Nucleus accumbens (tissue), 56 donors: ENCODE measurements at places on chromosomes 4 and X.

- DNase-seq, result peak; percentile 95
Observed at GRCh38 chr4:169619958-169620879, at the start of gene CLCN3. Gene CLCN3 (plus strand): TSS chr4:169620578. CDS start chr4:169635929, 15,351 bp downstream.

- DNase-seq, result no peak
Observed at GRCh38 chrX:130296743-130297142, 28.0 kb upstream of the ZNF280C start.

DNA sequence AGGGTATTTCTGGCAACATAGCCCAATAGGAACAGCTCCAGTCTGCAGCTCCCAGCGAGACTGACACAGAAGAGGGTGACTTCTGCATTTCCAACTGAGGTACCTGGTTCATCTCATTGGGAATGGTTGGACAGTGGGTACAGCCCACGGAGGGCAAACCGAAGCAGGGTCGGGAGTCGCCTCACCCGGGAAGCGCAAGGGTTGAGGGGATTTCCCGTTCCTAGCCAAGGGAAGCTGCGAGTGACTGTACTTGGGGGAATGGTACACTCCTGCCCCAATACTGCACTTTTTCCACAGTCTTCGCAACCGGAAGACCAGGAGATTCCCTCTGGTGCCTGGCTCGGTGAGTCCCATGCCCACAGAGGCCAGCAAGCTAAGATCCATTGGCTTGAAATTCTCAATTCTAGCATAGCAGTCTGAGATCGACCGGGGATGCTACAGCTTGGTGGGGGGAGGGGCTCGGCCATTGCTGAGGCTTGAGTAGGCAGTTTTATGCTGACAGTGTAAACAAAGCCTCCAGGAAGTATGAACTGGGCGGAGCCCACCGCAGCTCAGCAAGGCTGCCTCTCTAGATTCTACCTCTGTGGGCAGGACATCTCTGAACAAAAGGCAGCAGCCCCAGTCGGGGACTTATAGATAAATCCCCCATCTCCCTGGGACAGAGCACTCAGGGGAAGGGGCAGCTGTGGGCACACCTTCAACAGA, 14.0 kb upstream of the ADAD1 start:
- DNase-seq, result no peak

DNA sequence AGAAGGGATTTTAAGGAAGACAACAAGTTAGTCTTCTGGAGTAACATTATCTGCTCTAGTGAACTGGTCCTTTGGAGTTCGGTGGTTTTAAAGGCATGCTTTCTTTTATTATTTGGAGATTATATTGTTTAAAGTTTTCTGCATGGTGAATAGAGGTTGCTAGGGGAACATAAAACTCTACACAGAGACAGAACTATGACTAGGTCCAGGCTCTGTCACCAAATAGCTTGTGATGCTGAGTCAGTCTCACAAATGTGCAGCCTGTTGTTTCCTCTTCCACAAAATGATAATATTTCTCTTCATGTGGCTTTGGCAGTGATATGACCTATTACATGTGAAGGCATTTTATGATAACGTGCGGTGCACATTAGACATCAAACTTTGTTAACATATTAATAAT, 132.6 kb downstream of the PACRGL start:
- DNase-seq, result no peak

- no peak for DNase-seq
Observed at GRCh38 chr4:154466336-154466735, 25.3 kb downstream of the DCHS2 start.

DNA sequence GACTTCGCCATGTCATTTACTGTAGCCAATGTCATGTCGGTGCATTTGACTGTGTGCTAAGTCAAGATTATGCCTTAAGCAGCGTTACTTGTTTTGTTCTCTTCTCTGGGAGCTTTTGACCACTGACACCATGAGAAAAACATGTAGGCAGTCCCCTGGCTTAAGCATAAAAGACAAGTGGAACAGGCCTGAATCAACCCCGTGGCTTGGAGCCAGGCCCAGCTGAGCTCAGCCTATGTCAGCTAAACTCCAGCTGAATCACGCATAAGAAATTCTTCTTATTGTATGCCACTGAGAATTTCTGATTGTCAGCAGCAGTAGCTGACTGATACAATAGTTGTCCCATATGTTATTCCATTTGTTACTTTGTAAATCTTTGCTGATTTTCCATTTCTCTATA, 261.9 kb downstream of the CBLL2 start:
- DNase-seq, result no peak

- DNase-seq, result no peak
Observed at GRCh38 chrX:39477762-39478120, 620.0 kb downstream of the BCOR start.

GRCh38 chrX:46912603-46913491, 626 bp downstream of the JADE3 start:
- peak; percentile 2 for DNase-seq

- DNase-seq, result no peak
Observed at GRCh38 chr4:90095000-90095399, 32.2 kb upstream of the CCSER1 start.

- no peak for DNase-seq
Observed at GRCh38 chr4:88043586-88044340, 36.3 kb downstream of the PKD2 start.

- no peak for DNase-seq
Observed at GRCh38 chrX:134566506-134566905, 91.8 kb downstream of the PLAC1 start.

GRCh38 chr4:123406872-123407271, 10.3 kb downstream of the SPRY1 start:
- no peak for DNase-seq

DNA sequence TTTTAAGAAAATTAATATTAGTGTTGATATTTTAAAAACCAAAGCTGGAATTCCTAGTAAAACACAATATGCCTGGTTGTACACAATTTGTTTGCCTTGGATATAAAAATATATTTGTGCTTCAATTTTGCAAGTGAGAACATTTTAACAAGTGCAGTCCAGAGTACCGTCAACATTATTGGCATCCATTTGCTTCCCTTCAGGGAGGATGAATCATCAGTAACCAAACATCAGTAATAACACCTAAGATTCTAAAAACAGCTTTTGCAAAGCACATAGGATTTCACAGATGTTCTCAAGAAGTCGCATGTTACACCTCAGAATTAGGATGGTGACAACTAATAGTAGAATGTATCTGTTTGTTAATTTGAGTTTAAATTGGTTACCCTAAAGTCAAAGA, 262.6 kb upstream of the BMP3 start:
- no peak for DNase-seq

DNA sequence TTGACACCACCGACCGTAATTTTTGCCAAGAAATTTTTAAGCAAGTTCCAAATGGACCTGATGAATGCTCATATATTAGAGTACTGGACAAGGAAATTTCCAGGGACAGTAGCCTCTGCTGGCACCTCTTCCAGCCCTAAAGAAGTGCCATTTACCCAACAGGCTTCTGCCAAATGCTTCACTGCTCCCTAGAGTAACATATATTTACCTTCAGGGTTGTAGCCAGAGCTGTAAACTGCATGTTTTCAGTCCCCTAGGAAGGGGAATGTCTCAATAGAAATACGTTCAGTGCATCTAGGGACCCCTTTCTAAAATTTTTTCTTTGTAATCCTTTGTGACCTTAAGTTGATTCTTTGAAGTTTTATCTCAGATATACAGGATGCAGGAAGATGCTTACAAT, 143.1 kb upstream of the SMAD1 start:
- no peak for DNase-seq

DNA sequence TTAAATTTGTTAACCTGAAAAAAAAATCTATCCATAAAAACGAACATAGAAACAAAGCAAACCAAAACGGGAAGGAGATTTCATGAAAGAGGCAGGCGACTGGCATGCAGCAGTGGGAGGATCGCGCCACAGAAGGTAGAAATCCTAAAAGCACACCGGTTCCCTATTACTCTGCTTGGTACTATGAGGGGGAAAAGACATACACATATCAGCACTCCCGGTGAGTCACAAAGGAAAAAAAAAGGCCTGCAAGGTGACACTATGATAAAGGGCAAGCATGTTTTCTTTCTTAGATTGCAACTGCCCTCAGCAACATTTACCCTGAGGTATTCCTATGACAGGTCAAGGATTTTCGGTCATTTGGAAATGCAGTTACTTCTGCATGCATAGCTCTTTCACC, 60.6 kb upstream of the NAP1L5 start:
- no peak for DNase-seq

GRCh38 chr4:176150356-176150682, 45.1 kb downstream of the SPATA4 start:
- no peak for DNase-seq

GRCh38 chr4:17060230-17060629, 161.8 kb upstream of the LDB2 start:
- DNase-seq, result no peak

GRCh38 chrX:1734806-1735205, 119.9 kb downstream of the ASMT start:
- DNase-seq, result no peak

- DNase-seq, result no peak
Observed at GRCh38 chr4:30744957-30745640, 24.9 kb downstream of the PCDH7 start.

DNA sequence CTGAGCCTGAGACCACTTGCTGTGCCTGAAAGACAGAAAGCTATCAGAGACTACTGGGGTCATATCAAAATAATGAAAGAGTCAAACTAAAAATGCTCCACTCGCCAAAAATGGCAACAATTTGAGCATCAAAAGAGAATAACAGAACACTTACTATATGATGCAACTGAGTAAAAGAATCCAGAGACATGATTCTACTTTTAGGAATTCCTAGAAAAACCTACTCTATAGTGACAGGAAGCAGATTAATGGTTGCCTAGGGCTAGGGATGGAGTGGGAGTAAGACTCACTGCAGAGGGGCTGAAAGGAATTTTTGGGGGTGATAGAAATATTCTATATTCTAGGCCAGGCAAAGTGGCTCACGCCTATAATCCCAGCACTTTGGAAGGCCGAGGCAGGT, 29.4 kb upstream of the SLAIN2 start:
- no peak for DNase-seq

DNA sequence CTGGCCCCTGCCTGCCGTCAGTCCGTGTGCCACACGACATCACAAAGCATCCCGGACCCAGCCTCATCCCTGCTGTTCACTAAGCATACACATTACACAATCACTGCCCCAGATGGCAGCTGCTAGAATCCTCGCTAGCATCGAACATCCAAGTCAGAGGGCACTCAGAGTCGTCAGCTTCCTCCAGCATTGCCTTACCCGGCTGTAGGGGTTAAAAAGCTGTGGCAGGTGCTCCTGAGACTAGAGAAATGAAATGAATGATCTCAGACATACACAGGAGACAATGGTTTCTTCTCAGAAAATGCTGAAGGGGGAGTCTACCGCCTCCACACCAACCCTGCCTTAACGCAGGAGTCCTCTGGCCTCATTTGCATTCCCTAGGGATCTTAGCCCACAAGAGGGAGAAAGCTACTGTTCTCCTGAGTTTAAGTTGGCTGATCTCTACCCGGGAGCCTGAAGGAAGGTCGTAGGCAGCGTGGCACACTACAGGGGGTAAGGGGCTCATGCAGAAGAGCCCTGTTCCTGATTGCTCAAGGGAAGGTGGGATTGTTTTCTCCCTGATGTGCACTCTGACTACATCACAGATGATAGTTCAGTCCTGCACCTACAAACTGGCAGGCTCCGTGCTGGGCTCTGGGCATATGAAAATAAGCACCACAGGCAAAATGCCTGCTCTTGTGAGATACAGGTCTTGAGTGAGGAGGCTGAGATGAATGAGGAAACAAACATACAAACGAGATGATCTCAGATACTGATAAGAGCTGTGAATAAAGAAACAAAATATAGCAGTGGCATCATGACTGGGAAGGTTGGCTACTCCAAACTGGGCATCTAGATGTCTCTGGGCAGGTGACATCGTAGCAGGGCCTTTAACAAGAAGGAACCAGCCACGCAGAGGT, 2.6 kb upstream of the KIAA0232 start:
- DNase-seq, result peak; percentile 25

DNA sequence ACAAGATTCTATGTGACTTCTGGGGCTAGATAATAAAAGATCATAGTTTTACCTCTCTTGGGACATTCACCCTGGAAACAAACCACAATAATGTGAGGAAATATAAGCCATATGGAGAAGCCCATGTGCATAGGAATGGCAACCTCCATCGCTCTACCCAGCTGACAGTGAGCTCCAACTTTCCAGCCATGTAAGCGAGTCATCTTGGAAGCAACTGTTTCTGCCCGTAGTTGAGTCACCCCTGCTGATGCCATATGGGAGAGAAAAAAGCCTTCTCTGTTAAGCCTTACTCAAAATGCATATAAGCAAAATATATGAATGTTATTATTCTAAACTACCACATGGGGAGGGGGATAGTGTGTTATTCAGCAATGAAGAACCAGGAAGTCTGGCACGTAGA, 31.4 kb upstream of the RELL1 start:
- no peak for DNase-seq

GRCh38 chrX:26581091-26581490, 365.1 kb downstream of the MAGEB5 start:
- no peak for DNase-seq

GRCh38 chrX:9746148-9746888, 19.3 kb downstream of the GPR143 start:
- DNase-seq, result no peak

GRCh38 chr4:109801895-109802319, at the start of gene CFI:
Gene CFI (minus strand): TSS chr4:109801999. CDS start chr4:109801971, 28 bp downstream.
- no peak for DNase-seq

DNA sequence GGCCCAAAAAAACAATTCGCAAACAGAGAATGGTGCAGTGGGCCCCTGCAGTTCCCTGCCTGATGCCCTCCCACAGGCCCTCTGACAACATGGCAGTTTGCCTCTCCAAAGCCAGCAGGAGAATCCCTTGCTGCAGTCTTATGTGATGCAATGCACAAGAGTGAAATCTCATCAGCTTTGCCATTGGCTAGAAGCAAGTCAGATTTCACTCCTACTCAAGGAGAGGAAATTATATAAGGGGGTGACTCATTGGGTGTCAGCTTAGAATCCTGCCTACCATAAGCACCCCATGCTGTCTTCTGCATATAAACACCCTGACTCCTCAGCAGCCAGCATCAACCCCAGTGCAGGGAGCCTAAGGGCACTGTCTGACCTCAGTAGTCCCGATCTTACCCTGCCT, 157.3 kb upstream of the LDB2 start:
- no peak for DNase-seq

DNA sequence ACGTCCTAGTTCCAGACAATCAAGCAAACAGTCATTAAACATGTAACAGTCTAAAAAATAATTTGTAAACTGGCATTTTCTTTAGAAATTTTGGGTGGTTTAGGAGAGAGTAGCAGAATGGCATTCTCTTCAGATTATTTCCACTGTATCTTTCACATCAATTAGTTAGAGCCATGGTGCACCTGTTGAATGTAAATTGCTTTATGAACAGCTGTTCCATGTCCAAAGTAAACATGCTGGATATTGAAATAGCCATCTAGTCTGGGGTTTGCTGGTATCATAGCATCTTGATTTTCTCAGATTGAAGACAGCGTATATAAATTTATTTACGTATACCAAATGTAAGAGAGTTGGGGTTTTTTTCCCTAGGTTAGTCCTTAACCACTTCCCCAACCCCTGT, 143.6 kb downstream of the RCHY1 start:
- no peak for DNase-seq

DNA sequence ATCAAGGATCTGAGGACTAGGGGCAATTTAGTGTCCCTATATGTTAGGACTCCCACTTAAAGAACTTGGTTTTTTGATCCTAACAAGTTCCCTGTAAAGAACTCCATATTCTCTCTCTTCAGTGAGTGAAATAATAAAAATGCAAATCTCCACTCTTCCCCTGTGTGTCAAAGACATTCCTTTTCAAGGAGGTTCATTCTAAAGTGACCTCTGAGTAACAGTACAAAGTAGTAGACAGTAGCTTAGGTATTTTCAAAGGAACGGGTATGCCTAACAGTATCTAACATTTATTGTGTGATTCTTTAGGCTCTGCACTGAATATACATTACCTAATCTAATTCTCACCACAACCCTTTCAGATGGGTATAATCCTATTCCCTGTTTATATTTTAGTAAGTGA, 58.4 kb upstream of the SCOC start:
- DNase-seq, result no peak
